ENCODE measurements at places on chromosomes 2 and 18.

DNA sequence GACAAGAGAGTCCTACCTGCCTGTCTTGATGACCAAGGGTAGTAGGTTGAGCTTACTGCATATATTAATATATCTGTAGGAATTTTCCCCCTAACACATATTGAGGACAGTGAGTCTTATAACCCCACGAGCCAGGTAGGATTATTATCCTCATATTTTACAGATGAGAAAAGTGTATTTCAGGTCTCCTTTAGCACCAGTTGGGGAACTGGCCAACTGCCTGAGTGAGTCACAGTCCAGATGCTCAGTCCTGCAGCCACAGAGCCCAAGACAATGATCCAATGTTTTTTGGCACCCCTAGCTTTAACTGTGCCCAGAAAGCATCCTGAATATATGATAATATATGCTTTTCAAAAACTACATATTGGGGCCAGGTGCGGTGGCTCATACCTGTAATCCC lies 30.8 kb upstream of the GLS start:
- DNase-seq = no peak

DNA sequence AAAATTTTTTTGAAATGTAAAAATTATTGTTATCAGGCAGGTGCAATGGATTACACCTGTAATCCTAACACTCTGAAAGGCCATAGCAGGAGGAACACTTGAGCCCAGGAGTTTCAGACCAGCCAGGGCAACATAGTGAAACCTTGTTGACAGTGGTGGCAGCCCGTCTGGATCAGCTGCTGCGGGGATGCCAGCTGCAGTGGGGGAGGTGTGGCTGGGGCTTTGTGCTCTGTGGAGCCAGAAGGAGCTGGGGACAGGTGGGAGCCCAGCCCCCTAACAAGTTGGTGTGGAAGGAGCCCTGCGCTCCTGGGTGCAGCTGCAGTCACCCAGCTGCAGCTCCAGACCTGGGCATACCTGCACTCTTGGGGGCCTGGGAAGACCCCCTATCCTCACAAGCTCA lies 182.4 kb upstream of the MC4R start:
- DNase-seq = no peak

DNA sequence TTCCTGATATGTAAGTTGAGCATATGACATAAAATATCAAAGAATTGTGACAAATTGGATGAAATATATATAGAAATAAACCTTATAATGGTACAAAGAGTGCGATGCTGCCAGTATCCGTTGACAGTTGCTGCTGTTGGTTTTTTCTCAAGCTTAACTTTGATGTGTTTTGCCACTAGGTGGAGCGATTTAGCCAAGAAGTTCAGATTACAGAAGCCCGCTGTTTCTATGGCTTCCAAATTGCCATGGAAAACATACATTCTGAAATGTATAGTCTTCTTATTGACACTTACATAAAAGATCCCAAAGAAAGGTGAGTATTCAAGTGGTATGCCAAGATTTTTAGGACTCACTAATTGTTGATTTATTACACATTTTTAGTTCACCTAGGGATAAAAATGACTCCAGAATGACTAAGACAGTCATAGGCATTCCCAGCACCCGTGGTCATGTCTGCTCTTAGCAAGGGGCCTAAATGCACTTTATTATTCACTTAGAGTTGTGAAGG lies 2.1 kb downstream of the RRM2 start:
- DNase-seq = no peak

- no peak for DNase-seq
Measured at GRCh38 chr2:239196474-239197021, 204.3 kb downstream of the HDAC4 start.

- DNase-seq = no peak
Measured at GRCh38 chr2:217703999-217704398, 298.8 kb downstream of the TNS1 start.

GRCh38 chr2:71631411-71631931 lies 178.1 kb downstream of the DYSF start:
- DNase-seq = no peak

GRCh38 chr2:19274439-19274838 lies 84.0 kb downstream of the OSR1 start:
- DNase-seq = no peak

- no peak for DNase-seq
Measured at GRCh38 chr2:154289870-154290269, 408.6 kb upstream of the KCNJ3 start.

DNA sequence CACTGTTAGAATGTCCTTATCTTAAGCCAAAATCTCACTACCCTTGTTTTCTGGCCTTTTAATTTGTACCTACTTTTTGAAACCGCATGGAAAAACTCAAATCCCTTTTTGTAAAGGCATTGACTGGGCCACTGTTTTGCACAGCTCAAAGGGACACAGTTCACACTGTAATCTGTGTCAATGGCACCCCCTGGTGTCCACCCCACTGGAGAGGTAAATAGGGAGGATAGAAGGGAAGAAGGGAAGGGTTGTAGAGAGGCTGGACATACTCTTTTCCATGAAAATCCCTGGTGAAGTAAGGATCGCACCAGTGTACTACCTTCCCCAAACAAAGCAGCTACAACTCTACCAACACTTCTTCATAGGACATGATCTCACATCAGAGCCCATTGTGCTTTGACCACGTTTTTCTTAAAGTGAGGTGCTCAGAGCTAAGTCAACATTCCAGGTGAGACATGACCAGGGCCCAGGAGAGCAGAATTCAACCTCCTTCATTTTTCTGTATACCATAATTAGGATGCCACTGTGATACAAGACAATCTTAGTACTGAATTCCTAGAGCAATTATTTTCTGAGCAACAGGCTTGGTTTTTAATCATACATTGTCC lies 92.4 kb upstream of the RMDN2 start:
- DNase-seq = peak; percentile 75

- no peak for DNase-seq
Measured at GRCh38 chr2:25303633-25304236, 38.0 kb downstream of the DNMT3A start.

- DNase-seq = no peak
Measured at GRCh38 chr2:105786231-105787230, 41.8 kb downstream of the NCK2 start.

DNA sequence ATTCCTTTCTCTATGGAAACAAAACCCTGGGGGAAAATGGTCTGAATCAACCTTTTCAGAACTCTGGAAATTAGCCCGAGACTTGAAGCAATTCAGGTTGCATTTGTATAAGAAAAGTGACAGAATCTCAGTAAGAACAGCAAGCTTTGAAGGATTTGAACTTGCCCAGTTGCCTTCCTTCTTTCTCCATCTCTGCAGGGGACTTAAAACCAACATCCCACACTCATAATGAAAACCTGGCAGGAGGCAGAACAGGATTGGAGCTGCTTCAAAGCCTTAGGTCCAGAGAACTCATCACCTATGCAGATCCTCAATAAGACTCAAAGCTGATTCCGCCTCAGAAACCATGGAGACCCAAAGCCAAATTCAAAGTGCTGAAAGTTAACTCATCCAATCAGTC lies 790.5 kb upstream of the ID2 start:
- no peak for DNase-seq

DNA sequence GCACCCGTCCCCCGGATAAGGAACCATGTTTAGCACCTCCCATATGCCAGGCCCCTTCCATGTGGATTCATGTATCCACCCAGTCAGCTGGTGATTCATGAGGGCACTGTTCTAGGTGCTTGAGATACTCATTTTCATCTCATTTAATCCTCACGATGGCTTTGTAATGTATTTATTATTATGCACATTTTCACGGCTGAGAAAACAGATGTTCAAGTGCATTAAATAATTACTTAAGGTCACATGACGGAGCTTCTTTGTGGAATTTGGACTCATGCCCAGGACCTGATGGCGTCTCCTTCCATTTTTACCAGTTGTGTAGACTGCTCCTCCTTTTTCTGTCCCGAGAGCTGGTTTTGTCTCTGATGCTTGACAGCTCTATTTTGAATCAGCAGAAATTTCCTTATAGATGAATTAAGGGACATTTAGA lies 72.2 kb upstream of the RBM44 start:
- no peak for DNase-seq

GRCh38 chr2:214730248-214730647 lies 79.2 kb downstream of the BARD1 start:
- DNase-seq = no peak

DNA sequence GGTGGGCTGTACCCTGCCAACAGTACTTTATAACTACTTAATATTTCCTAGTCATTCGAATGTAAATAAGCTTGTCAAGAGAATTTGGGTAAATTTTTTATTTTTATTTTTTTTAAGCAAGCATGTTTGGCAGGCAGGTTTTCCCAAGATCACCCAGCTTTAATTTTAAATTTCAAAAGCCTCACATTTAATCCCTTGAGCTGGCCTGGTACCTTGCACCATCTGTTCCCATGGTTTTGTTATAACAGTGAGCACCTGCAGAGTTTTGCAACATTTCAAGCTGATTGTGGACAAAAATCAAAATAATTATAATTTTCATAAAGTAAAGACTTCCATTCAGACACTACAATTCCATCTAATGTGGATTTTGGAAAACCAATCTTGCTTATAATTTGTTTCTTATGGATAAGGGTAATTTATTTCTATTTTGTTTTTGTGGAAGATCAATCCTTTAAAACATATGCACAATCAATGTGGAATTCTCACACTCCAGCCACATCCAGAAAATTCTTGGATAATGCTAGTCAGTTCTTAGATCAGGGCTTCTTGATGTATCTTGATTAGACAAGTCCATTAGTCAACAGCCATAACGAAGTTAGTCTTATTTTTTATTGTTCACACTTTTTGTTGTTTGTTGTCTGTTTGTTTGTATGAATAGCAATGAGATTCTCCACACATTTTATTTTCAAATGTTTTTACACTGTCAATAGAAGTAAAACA lies 689.3 kb downstream of the NR4A2 start:
- DNase-seq = no peak

- DNase-seq = no peak
Measured at GRCh38 chr2:216090369-216090786, 8.7 kb downstream of the TMEM169 start.

DNA sequence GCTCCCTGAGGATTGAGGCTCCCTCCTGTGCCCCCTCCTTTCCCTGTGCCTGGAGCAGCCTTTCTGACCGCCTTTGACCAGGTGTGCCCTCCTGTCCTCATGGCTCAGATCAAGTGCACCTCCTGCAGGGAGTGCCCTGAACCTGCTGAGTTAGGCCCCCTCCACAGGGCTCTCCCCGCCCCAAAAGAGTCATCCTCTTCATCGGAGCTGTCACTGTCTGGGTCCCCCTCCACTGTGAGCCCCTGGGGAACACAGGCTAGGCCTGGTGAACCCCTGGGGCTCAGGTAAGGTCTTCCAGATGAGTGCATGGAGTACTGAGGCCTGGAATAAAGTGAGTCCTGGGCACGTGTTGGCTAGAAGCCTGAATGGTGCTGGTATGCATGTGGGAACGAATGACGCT lies 173.5 kb downstream of the INHBB start:
- DNase-seq = no peak
